ENCODE measurements at places on chromosomes 4 and X.

- DNase-seq = no peak
Measured at GRCh38 chr4:142129931-142130330, 493.5 kb downstream of the IL15 start.

DNA sequence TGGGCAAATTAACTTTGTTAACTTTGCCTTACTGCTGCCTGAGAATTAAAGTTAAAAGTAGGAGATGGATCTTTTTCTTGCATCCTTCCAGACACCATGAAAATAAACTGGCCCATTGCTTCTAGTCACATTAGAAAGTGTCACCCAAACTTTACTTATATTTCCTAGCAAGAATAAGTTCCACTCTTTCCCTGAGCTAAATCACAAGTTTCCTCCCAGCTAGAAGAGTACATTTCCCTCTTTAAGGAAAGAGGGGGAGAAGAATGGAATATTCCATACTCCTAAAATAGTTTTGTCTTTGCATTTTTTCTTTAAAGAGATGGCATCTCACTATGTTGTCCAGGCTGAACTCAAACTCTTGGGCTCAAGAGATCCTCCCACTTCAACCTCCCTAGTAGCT is 53.8 kb downstream of the TMEM150C start:
- no peak for DNase-seq

DNA sequence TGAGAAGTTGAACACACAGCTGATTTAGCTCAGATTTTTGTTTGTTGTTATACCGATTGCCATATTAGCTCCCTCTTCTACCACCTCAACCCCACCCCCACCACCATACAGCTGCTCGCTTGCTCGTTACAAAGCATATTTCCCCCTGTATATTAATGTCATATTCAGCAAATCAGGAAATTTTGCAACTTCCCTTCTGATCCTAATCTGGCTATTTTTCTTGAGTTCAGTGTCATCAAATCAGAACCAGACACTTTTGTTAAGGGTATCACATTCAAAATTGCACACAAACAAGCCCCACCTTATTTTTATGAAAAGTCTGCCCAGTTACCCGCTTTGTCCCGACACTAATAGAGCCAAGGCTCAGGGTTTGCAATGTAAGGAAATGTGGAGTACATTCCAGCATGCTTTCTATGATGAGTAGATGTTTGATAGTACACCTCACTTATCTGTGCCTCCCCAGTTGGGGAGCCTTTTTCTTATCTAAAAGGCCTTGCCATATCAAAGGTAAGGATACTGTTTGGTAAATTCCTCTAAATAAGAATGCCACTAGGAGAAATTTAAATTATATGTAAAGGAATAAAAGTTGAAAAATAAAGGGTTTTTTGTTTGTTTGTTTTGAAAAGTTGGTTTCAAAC is 212.2 kb downstream of the CBR4 start:
- peak; percentile 44 for DNase-seq

DNA sequence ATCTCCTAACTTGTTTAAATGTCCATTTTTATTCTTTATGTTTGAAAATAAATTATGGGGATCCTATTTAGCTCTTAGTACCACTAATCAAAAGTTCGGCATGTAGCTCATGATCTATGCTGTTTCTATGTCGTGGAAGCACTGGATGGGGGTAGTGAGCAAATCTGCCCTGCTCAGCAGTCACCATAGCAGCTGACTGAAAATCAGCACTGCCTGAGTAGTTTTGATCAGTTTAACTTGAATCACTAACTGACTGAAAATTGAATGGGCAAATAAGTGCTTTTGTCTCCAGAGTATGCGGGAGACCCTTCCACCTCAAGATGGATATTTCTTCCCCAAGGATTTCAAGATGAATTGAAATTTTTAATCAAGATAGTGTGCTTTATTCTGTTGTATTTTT is 27.6 kb downstream of the NUDT6 start:
- DNase-seq = no peak

GRCh38 chrX:139543920-139544319 is 13.4 kb downstream of the F9 start:
- no peak for DNase-seq

DNA sequence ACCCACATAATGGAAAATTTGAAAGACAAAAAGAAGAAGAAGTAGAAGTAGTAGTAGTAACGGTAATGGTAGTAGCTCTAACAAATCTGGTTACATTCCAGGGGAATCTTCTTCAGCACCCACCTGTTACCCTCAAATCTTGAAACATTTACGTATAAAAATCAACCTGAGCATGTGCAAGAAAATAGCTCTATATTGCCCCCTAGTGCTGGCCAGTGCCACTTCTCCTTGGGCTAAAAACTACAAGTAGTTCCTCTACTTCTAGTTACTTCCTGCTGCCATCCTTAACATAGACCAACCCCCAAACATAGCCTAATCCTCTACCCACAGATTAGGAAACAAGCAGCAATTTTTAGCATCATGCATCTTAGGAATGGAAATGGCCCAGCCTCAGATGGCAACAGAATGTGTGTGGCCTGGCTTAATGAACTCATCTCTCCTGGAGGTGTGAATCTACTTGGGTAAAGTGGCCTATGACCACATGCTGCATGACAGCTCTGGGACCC is 3.1 kb downstream of the PDGFC start:
- peak; percentile 89 for DNase-seq

GRCh38 chr4:6562931-6563901 is 11.8 kb upstream of the MAN2B2 start:
- DNase-seq = peak; percentile 16

- DNase-seq = peak; percentile 53
Measured at GRCh38 chr4:20251796-20252655, at the start of gene SLIT2. TSS of gene SLIT2 (plus strand) at chr4:20251905. CDS start at chr4:20253816, 1,911 bp downstream.
